ENCODE measurements at places on chromosomes 6 and 20.
A peak's percentile ranks its signal among the peaks of the same experiment; 100 is the strongest.

GRCh38 chr20:63363013-63363957 is 2.1 kb upstream of the CHRNA4 start:
- DNase-seq, result no peak

- DNase-seq, result peak; percentile 23
Measured at GRCh38 chr6:73394577-73395354, at the start of gene DDX43. DDX43 (plus strand) TSS chr6:73394828; CDS start chr6:73394906, 78 bp downstream.

- no peak for DNase-seq
Measured at GRCh38 chr6:124027392-124027791, 223.7 kb downstream of the NKAIN2 start.

DNA sequence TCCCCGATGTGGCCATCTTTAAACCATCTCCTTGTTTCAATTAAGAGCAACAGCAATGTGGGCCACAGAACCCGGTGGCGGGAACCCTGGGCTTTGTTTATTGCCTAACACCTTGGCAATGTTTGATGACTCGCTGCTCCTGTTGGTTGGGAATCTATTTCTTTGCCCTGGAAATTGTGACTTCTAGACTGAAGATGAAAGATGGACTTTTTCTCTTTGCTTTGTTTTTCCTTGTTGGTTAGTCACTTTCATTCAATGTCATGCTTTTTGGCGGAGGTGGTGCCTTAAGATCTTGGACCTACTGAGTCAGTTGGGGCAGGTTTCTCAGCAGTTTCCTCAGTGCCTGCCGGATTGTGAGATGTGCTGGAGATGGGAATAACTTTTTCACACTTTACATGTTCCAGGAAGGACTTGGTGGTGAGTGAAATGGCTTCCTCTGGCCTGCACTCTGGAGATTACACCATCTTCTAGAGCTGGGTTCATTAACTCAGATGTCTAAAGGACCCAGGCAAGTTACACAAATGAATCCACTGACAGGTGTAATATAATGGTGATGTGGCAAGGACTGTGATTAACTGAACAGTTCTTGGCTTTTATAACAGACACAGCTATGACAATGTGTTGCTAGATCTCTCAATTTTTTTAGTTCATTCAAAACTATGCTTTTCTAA is 56.3 kb downstream of the TSHZ2 start:
- no peak for DNase-seq

GRCh38 chr6:2875359-2876191 is 27.5 kb downstream of the SERPINB9 start:
- DNase-seq, result no peak

DNA sequence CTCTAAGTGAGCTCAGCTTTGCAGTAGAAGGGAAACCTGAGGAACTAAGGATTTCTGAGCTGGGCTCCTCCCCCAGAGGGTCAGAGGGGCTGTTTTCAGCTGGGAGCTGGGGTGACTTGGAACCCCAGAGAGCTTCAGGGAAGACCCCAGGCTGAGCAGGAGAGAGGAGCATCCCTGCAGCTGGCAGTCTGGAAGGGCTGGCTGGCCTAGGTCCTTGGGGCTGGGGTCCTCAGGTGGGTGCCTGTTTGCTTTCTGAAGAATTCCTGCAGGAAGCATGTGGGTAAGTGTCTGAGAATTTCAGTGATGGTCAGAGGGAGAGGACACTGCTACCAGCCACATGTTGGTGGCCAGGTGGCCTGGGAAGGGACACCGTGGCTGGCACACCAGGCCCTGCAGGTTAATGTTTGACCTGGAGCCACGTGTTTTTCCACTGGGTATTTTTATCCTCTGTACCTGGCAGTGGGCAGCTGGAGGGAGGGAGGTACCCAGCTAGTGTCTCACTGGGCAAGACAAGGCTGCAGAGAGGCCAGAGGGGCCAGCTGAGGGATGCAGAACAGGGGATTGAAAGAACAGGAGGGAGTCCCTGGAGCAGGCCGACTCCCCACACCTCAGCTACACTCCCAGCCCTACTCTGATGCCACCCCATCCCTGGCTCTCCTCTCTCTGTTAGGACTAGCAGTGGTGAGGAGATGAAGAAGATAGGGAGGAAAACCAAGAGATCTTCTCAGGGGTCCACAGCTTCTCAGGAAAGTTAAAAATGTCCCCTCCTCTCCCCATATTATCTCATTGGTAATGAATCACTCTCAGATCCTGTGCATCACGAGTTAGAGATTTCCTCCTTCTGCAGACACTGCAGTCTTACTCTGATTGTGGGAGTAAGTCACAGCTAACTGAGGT is 143.6 kb downstream of the VEGFA start:
- no peak for DNase-seq

DNA sequence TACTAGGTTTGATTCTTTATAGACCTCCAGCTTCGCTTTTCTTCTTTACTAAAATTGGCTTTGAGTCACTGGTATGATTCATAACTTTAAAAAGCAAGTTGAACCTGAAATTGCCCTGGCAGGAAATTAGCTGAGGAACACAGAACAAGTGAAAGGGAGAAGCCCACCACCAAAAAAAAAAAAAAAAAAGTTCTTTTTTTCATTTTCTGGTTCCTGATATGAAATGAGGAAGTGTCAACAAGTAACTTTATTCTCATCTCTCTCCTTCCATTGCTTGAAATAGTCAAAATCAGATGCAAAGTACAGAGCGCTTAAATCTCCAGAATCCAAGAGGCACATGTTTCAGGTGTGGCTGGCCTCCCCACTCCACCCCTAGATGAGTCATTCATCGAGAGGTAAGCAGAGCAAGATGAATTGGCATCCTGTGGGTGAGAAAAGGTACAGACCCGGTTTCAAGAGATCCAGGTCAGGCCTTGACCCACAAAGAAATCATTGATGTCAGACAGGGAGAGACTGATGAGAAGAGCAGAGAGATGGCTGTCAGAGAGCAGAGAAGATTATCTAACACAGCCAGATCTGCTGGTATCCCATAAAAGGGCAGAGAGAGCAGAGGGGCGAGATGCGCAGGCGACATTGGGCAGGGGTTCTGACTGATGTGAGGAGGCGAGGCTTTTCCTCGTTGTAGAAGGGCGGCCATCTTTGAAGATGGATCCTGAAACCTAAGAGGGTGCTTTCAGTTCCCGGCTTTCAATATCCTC is 54.8 kb upstream of the MBOAT1 start:
- no peak for DNase-seq

GRCh38 chr6:83985308-83985713 is 48.3 kb upstream of the MRAP2 start:
- no peak for DNase-seq

GRCh38 chr6:161242779-161243693 is 30.8 kb downstream of the AGPAT4 start:
- DNase-seq, result no peak

DNA sequence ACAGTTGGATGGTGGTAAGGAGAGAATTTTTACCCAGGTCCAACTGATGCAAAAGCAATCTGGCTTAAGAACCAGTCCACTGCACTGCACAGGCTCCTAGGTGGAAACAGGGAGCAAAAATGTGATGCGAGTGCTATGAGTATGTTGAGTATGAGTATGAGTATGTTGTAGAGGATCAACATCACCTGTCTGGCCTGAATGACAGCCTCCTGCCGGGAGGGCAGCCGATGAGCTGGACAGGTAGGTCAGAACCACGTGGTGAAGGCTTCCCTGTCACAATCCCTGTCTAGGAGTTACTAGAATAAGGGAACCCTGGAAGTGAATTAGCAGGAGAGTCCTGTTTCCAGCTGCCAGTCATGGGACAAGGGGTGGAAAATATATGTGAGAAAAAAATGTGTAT is 44.3 kb upstream of the SNX9 start:
- no peak for DNase-seq

- no peak for DNase-seq
Measured at GRCh38 chr6:16602035-16602434, 159.2 kb downstream of the ATXN1 start.

DNA sequence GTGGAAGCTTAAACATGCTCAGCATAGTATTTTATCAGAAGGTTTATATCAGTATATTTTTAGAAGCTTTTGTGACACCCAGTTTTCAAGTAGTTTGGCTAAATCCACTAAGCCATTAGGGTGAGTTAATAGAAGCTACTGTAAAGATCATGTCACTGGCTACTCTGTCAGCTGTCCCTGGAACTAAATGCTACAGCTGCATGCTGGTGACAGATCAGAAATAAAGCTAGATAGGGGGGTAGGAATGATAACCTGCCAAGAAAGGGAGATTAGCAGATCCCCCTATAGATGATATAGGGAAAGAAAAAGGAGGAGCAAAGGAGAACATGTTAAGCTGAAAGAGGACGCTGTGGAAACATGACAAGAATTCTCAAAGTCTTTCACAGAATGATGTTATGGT is 363.2 kb downstream of the QKI start:
- DNase-seq, result no peak

DNA sequence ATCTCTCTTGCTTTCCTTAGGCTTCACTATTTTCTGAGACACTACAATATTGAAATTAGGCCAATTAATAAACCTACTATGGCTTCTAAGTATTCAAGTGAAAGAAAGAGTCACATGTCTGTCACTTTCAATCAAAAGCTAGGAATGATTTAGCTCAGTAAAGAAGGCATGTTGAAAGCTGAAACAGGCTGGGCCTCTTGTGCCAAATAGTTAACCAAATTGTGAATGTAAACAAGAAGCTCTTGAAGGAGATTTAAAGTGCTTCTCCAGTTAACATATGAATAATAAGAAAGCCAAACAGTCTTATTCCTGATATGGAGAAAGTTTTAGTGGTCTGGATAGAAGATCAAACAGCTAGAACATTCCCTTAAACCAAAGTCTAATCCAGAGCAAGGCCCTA is 236.3 kb downstream of the OTOR start:
- no peak for DNase-seq

GRCh38 chr20:15823718-15824117 is 749.5 kb downstream of the KIF16B start:
- DNase-seq, result no peak

GRCh38 chr6:107033126-107033525 is 5.1 kb downstream of the MTRES1 start:
- DNase-seq, result no peak

GRCh38 chr6:11467364-11467763 is 70.2 kb upstream of the TMEM170B start:
- no peak for DNase-seq

DNA sequence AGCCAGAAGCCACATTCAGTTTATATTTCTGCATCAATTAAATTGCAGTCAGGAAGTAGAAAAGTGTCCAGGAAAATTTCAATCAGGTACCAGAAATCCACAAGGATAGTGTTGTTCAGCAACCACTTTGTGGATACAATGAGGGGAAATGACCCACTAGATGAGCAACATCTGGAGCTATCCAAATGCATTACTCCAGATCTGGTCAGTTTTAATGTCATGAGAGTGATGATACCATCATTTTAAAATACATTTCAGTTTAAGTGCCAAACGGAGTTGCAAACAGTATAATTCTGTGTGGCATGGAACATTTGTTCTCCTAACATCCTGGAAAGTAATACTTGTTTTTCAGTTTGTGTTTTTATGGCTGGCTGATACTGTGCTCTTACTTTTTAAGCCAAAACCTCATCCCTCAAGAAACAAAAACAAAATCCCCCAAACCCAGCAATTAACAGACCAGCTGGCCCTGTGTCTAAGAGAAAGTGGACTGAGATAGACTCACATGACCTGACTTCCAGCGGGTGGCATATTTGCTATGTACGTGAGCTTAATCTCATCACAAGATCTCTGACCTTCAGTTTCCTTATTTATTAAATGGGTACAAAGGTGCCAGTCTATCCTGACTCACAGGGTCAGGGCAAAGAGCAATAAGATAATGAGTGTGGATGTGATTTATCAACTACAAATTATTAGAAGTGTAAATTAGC is 58.8 kb upstream of the CNKSR3 start:
- no peak for DNase-seq

Data from NCI-H1092 (cell line).